ENCODE measurements at places on chromosomes 4 and X. TPM values are rescaled to one million over a fixed set of nuclear protein-coding genes. Genes with fewer than 3 reads are reported as not detected.
A peak's percentile ranks its signal among the peaks of the same experiment; 100 is the strongest.

The SMIM31 gene
- 10.3 TPM for total RNA-seq

The CENPVL3 gene
- not detected for total RNA-seq

DNA sequence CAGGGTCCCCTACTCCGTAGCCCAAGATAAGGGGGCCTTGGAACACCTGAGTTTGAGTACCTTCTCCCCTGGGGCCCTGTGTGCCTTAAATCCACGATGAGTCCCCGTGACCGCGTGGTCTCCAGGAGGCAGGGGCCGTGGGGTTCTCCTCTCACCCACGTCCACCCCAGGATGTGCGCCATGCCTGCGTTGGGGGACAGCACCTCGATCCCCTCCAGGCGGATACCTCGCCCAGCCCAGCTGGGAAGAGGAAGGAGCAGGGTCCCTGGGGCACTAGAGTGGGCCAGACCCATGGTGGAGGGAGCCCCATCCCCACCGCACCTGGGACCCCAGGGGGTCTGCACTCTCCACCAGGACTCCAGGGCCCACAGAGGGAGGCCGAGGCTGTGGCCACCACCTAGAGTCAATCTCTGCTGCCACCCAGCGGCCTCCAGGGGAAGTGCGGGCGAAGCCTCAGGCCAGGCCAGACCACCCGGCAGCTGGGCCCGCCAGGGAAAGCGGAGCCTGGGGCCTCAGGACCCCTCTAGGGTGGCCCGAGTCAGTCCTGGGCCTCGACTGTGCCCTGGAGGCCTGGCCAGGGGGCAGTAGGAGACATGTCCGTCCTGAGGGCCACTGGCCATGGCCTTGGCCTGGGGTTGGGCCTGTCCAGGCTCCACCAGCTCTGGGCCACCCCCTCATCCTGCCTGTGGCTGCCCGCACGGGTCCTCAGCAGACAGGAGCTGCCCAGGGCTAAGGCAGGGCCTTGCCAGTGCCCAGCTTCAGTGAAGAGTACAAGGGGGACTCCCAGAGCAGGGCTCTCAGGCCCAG lies 55.0 kb downstream of the FAM53A start:
- peak; percentile 65 for DNase-seq

GRCh38 chr4:79381161-79381560 lies 26.9 kb downstream of the GK2 start:
- no peak for DNase-seq

DNA sequence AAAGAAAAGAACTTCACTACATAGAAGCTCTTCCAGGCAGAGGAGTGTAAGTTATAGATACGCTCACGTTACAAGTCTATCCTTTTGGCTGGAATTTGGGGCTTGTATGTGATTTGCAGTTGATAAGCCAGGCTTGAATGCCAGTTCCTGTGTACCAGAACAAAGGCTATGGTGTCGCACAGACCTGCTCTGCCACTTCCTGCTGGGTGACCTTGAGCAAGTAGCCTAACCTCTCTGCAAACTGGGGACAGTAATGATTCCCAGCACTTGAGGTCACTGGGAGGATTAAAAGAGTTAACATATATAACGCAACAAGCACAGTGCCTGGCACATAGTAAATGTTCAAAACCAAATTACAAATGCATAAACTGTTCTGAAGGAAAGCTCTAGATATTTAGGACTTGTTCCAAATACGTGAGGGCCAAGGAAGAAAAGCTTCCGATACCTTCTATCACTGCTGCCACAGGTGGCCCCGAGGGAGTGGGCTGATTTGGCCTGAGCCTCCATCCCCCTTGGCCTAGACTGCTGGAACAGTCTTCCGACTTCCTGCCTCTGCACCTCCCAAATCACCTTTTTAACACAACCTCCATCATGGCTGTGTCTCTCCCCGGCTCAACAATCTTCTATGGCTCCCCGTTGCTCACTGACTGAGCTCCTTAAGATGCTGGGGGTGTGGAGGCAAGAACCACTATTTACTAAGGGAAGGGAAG lies 1.3 kb upstream of the SOWAHD start:
- DNase-seq = peak; percentile 26

DNA sequence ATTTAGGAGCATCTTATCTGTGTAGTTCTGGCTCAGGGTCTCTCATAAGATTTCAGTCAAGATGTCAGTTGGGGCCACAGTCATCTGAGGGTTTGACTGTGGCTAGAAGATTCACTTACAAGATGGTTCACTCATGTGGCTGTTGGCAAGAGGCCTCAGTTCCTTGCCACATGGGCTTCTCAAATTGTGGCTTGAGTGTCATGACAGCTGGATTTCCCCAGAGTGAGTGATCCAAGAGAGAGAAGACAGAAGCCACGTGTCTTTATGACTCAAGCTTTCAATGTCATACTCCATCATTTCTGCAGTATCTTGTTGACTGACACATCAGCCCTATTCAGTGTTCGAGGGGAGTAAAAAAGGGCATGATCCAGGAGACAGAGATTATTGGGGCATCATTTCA lies 131.3 kb upstream of the AP1S2 start:
- DNase-seq = no peak

DNA sequence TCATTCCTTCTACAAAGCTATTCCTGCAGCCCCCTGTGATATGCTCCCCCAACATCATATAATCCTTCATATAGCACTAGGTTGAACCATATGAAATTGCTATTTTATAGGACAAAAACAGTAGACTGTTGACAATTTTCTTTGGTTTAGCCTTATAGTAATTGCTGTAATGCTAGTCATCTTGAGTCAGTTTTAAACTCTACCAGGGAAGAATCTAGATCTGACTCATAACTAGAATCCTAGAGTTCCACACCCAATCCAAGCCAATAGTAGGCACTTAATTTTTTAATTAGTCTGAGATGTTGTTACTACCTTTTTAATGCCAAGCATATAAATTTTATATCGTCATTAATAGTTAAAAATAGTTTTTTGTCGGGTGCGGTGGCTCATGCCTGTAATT lies 136.8 kb downstream of the CHRNA9 start:
- no peak for DNase-seq
